ENCODE measurements at places on chromosomes 2 and 18.

GRCh38 chr2:19955544-19956422 is 34.1 kb downstream of the WDR35 start:
- DNase-seq: peak; percentile 55

DNA sequence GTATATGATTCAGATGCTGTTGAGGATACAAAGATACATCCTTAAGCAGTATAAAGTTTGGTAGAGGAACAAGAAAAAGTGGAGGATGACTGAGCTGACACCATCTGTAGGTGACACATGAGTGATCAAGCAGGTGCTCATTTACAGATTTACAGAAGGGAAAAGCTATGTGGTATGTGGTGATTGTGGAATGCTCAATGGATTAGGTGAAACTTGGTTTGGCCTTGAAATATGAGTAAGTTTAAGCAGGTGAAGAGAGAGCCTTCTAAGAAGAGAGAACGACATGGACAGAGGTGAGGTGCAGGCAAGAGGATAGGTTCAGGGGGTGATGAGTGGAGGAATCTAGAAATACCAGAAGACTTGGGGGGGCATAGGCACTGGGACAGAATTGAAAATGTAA is 5.9 kb downstream of the ASXL3 start:
- DNase-seq: no peak

- DNase-seq: no peak
Observed at GRCh38 chr2:40101131-40101575, 322.1 kb upstream of the THUMPD2 start.

- no peak for DNase-seq
Observed at GRCh38 chr2:127879899-127880298, 5.9 kb downstream of the AMMECR1L start.

- no peak for DNase-seq
Observed at GRCh38 chr2:2769481-2770431, 438.7 kb upstream of the MYT1L start.

- DNase-seq: no peak
Observed at GRCh38 chr2:37318401-37318800, 6.2 kb downstream of the PRKD3 start.

DNA sequence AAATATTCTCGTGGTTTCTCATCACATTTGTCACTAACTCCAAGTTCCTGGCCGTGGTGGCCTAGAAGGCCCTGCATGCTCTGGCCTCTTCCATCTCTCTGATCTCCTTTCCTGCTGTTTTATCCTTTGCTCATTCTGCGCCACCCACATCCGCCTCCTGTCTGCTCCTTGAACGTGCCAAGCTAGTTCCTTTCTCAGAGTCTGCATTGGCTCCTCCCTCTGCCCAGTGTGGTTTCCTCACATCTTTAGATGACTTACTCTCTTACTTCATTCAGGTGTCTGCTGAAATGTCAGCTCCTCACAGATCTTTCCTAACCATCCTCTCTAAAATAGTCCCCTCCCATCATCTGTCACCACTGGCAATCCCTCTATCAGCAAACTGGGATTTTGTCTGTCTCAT is 158.6 kb upstream of the RBMS1 start:
- peak; percentile 58 for DNase-seq
